ENCODE measurements at places on chromosomes 2 and 18.

GRCh38 chr2:149662556-149662955 is 75.0 kb upstream of the MMADHC start:
- DNase-seq = no peak

DNA sequence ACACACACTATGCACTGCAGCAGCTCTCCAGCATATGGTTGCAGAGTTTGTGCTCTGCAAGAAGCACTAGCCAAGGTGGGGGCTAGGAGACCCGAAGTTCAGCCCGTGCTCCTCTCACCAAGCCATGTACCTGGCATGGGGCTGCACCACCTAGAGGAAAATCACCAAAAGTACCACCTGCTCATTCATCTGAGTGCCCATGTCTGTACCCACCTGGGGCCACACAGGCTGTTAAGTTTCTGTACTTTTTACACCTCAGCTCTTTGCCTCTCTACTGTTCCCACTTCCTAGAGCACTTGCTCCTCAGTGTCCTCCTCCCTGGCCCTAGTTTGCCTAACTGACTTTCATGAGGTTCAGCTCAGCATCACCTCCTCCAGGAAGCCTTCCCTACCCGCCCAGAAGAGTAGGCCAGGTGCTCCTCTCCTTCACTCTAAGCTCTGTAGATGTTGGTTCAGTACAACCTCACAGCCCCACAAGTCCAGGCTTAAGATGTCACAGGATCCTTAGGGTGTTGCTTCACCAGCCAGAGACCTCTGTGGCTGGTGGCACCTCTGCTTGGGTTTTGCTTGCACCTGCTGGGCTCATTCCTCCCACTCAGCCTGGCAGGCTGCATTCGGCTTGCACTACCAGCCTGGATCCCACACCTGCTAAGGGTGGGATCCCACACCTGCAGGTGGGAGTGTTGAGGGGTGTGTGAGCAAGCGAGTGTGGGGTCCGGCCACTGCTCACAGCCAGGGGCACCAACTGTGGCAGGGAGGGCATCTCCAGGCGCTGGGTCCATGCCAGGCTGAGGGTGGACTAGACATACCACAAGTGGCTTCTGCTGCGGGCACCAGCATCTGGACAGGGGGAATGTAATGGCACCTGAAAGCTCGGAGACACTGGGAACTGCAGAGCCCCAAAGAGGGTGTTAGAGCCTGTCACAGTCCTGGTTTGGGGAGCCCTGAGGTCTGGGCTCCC is 10.2 kb upstream of the TFCP2L1 start:
- no peak for DNase-seq

DNA sequence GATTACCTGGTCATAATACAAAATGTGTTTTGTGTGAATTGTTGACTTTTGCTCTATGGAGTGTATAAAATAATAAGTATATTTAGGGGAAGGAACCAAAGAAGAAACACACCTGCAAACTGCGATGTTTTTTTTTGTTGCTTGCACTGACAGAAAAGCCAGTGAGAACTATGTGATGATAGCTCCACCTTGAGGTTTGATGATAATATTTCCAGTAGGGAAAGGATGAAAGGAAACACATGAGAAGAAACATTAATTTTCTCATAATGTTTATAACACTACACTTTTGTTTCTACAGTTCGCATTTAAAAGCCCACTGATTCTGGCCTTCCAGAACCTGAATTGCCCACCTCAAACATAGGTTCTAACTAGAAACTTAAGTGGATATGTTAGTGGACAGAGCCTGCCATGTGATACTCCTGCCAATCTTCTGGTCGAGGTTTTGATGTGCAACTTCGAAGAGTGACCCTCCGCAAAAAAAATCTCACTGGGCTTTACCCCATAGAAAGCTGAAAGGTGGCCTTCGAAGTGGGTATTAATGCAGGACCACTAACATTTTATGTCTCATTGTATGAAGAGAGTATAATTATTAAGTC is 476.4 kb upstream of the SPHKAP start:
- DNase-seq = peak; percentile 24

GRCh38 chr2:232634206-232635150 is 1.1 kb downstream of the EFHD1 start:
- no peak for DNase-seq

DNA sequence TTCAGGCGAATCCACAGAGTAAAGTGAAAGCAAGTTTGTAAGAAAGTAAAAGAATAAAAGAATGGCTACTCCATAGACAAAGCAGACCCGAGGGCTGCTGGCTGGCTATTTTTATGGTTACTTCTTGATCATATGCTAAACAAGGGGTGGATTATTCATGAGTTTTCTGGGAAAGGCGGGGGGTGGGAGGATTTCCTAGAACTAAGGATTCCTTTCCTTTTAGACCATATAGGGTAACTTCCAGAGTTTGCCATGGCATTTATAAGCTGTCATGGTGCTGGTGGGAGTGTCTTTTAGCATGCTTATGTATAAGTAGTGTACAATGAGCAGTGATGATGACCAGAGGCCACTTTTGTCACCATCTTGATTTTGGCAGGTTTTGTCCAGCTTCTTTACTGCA is 59.8 kb downstream of the SLC4A3 start:
- DNase-seq = peak; percentile 40
